ENCODE measurements at places on chromosomes 7 and 10.

GRCh38 chr10:22317076-22317370, 835 bp downstream of the COMMD3 start:
- peak; percentile 62 for DNase-seq

- DNase-seq, result no peak
These were observed 4.2 kb downstream of the VSTM2A start for GRCh38 chr7:54546081-54546985.

- DNase-seq, result no peak
These were observed 120.7 kb downstream of the VPS50 start for GRCh38 chr7:93352881-93353280.

GRCh38 chr10:121579656-121580055, 18.6 kb downstream of the FGFR2 start:
- DNase-seq, result peak; percentile 88

- DNase-seq, result no peak
These were observed 38.8 kb upstream of the ASL start for GRCh38 chr7:66036788-66037187.

GRCh38 chr7:157664034-157664433, 327.2 kb downstream of the DNAJB6 start:
- DNase-seq, result no peak
